ENCODE measurements at places on chromosomes 2 and 18. TPM values are rescaled to one million over a fixed set of nuclear protein-coding genes. Genes with fewer than 3 reads are reported as not detected.
A peak's percentile ranks its signal among the peaks of the same experiment; 100 is the strongest.

The MOGAT1 gene
- not detected for total RNA-seq

The SERPINB11 gene
- total RNA-seq, result not detected

- DNase-seq, result no peak
These were observed 754.7 kb downstream of the BCL11A start for GRCh38 chr2:59798687-59799232.

The HNMT gene
- 1.1 TPM for total RNA-seq

The AOX1 gene
- total RNA-seq, result not detected

- DNase-seq, result peak; percentile 69
These were observed 79.0 kb downstream of the HDAC4 start for GRCh38 chr2:239321596-239322415.

GRCh38 chr2:54476852-54477251 lies 20.7 kb downstream of the SPTBN1 start:
- DNase-seq, result no peak

DNA sequence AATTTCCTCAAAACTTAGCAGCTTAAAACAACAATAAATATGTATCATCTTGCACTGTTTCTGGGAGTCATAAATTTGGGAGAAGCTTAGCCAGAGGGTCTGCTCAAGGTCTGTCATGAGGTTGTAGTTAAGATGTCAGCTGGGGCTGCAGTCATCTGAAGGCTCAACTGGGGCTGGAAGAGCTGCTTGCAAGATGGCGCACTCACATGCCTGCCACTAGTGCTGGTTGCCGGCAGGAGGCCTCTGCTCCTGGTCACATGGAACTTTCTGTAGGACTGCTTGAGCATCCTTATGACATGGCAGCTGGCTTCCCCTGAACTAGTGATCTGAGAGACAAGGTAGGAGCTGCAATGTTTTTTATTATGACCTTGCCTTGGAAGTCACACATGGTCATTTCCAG lies 215.5 kb upstream of the HAAO start:
- no peak for DNase-seq

The SP140L gene
- 121 TPM for total RNA-seq

- DNase-seq, result no peak
These were observed 71.8 kb upstream of the SEC11C start for GRCh38 chr18:59067873-59068272.

DNA sequence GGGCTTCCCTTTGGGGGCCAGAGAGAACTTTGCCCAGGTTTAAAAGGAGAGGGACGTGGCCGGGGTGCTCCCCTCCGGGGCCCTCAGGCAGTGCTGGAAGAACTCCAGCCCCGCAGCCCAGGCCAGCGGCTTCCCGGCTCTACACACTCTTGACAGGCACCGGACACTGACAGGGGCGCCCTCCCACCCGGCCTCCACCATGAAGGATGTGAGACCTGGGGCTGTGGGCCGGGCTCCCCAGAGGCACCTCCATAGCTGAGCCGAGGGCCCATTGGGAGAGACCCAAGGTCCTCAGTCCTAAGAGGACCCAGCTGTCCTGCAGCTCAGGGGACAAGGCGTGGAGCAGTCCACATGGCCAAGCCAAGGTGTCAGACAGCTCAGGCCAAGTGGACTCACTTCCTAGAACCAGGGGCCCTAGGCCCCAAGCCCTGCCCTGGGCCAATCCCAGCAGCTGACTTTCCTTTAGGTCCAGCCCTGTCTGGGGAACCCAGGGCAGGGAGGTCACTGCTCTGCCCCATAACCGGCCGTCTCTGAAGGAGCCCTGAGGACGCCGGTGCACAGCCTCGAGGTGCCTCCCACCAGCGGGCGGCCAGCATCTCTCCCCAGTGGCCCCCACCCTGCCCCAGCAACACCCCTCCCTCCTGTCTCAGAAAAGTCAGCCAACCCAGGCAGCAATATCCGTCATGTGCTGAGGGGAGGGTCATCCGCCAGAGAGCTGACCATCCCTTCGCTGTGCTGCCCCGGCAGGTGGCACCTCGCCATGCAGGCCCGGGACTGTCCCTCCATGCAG lies 51.8 kb downstream of the BIN1 start:
- no peak for DNase-seq

DNA sequence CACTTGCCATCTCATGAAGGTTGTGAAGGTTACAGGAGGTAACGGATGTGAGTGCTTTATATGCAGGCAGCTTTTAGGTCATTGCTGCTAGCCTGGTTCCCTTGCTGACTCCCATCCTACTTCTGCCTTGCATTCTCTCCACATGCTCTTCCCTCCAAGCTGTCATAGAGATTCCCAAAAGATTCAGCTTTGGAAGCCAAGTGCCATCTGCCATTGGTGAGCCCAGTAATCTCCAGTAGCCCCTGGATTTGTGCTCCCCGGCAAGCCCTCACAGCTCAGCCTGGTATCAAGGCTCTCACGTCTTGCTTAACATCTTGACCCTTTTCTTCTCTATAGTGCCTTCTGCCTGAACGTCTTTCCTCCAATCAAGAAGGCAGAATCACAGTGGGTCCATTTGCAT lies 61.6 kb downstream of the MYT1L start:
- no peak for DNase-seq

GRCh38 chr2:24577481-24577880 lies 86.4 kb downstream of the NCOA1 start:
- no peak for DNase-seq

GRCh38 chr18:53991202-53991601 lies 233.3 kb downstream of the MBD2 start:
- no peak for DNase-seq

DNA sequence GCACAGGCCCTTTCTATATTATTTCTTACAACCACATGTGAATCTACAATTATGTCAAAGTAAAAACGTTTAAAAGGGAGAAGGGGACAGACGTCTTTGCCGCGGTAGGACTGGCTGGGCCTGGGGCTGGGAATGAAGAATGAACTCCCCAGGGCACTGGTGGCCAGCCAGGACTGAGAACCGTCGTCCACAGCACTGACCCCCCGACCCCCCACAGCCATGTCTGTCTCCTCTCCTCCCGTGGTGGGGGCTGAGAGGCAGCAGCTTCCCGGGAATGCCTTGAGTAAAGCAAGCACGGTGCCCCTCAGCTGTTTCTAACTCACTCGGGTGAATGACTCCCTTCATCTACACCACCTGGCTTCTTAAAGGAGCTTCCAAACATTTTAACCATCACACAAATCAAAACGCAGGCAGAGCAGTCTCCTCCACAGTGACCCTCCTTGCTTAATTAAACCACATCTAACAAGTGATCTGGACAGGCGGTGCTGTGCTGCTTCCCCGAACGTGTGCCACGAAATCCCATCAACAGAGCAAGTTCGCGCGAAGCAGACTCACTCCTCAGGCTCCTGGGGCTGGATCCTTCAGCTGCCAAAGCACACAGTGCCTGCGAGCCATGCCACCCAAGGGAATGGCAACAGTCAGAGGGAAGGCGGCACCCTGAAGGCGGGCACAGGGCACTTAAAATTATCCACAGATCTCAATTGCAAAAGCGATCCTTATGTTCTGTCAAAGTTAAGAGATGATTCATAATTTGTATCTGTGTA lies 217.7 kb downstream of the EIPR1 start:
- no peak for DNase-seq

DNA sequence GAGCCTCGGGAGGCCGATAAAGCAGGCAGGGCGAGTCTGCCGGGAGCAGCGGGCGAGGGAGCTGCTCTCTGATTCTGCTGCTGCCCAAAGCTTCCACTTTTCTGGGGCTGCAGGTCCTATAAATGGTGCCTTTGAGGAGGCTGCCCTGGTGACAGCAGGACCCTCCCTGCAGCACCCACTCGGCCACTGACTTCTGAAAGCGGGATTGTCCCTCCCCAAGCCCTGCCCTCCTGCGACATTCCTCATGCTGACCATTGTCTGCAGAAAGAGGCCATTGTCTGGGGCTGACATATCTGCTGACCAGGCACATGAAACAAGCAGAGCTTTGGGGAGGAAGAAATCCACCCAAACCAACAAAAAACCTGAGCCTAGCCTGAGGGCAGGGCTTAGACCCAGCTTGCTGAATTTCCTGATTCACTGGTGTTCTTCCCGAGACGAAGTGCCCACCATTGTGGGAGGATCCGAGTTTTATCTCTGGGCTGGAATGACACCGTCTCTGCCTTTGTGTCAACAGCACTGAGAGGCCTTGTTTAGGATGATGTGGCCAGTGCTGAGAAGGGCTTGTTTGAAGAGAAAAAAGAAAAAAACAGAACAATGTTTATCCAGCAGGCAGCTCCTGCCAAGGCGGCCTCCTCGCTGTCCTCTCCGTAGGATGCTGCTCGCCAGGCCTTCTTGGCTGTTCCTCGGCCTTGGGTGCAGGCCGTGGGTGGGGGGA lies 129.7 kb downstream of the MYCN start:
- DNase-seq, result no peak

The SERPINB5 gene
- total RNA-seq, result not detected

The CD8A gene
- 1.4 TPM for total RNA-seq

DNA sequence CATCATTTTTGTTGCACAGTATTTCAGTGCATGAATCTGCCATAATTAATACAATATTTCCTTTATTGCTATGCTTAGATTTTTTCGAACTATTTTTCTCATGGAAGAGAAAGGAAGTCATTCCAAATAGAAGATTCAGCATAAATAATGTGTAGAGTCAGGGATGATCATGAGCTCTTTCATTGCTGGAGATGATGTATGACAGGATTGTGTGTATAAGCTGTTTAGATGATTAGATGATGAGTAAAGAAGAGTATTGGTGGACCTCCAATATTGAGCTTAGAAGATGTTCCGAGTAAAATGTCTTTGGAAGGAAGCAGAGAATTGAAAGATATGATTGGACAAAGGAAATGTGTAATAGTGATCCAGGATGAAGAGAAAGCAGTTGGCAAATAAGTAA lies 364.5 kb downstream of the PARD3B start:
- DNase-seq, result no peak

- DNase-seq, result no peak
These were observed 86.0 kb upstream of the AFF3 start for GRCh38 chr2:100228415-100228814.

DNA sequence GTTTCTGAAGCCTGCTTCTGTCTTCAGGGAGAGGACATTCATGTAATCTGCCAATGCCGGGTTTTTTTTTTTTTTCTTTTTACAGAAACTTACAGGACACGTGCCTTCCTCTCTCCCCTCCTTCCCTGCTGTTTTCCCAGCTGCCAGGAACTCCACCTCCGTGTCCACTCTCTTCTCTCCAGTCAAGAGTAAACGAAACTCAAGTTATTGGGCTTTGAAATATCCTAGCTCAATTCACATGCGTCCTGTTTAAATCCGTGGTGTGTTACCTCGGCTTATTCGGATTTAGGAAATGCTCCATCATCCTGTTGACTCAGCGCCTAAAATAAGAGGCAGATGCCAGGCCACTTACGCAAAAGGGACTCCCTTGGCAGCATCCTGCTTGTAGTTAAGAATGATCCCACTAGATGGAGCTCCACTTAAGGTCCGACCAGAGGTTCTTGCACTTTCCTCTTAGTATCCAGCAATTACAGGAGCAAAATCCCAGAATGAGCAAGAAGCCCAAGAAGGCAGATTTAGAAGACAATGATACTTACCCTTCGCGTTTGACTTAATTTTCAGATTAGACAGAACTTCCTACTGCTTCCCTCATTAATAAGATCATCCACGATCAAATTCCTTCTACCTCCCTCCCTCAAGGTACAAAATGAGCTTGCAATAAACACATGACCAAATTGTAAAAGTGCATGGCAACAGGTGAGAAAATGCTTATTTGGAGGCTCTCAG lies 97.2 kb upstream of the ZCCHC2 start:
- peak; percentile 41 for DNase-seq

- DNase-seq, result no peak
These were observed 30.6 kb downstream of the SPATS2L start for GRCh38 chr2:200336980-200337615.

- no peak for DNase-seq
These were observed 4.5 kb upstream of the RMDN2 start for GRCh38 chr2:37920570-37920969.

- no peak for DNase-seq
These were observed 40.5 kb upstream of the POLE4 start for GRCh38 chr2:74917702-74918619.

The LONRF2 gene
- not detected for total RNA-seq

DNA sequence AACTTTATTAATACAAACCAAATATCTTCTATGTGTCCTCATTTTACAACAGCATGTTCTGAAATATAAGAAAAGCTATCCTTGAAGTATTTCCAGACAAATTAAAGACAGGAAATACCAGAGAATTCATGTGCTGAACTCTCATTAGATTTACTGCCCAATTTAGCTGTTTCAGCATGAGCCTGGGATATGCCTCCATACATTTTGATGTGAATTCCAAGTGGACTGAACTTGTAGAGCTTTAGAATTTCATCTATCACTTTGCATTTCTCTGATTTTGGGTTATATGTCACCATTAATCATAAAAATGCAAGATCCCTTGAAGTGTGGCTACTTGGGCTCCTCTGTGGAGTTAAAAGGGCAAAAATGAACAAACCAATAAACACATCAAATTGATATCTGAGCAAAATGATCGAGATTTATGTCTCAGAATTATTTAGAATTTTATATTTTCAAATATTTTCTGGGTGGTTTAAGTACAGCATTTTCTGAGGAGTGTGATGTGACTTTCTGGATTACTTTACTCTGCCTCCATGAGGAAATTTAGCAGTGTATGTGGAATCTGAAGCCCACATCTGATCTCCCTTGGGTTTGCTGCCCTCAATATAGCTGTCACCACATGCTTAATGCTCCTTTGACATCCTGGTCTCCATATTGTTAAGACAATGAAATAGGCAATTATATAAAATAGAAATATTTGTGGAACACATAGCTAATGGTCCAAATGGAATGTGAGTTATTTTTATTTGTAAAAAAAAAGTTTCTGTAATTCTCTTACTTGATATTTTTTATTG lies 206.6 kb upstream of the RBMS1 start:
- no peak for DNase-seq

All from naive thymus-derived CD4-positive, alpha-beta T cell (primary cell).